Amniotic epithelial cell (primary cell): ENCODE measurements at places on chromosomes 7 and 10.

GRCh38 chr10:130425881-130426435 lies 289.8 kb downstream of the GLRX3 start:
- DNase-seq = no peak

DNA sequence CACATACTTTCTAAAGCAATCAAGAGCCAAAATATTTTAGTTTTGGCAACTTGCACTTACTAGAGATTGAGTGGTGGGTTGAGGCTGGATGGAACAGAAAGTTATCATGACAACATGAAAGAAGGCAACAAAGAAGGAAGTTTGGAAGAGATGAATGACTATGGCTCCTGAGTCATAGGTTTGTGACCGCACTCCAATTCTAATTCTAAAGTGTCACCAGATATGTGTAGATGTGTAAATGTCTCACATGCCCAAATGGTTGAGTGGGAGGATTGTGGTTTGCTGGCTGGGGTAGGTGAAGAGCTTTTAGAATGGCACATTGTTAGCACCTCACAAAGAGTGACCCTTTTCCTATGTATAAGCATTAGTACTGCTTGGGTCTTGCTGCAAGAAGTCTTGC lies 20.2 kb downstream of the TAS2R16 start:
- DNase-seq = no peak

DNA sequence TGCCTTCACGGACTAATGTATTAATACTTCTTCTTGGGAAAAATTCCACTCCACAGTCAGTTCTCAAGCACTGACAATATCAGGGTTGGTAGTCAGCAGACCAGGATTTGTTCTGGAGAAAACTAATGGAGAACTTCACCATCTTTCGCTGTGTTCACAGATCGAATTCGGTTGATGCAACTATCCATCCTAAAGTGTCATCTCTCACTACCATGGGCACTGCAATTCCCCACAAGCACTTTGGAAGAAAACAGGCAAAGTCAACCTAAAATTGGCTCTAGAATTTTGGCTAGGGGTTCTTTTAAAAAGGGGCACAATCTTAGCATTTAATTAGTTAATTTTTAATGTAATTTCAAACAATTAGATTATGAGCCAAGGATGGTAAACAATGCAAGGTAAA lies 164.4 kb downstream of the HGF start:
- no peak for DNase-seq

DNA sequence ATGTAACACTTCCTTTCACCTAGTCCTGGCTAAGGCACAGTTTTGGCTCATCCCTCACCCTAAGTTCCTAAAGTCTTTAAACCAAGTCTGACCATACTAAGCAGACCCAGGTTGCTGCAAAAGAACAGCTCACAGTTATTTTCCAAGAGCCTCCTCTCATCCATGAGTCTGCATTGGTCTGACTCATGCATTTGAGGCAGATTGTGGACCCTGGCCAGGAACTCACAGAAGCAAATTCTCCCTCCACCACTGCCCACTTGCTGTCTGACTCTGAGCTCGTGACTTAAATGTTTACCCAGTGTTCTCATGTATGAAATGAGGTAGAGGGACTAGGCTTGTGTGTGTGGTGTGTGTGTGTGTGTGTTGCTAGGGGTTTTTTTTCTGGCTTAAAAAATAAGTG lies 1272.8 kb downstream of the TYW1 start:
- DNase-seq = no peak

DNA sequence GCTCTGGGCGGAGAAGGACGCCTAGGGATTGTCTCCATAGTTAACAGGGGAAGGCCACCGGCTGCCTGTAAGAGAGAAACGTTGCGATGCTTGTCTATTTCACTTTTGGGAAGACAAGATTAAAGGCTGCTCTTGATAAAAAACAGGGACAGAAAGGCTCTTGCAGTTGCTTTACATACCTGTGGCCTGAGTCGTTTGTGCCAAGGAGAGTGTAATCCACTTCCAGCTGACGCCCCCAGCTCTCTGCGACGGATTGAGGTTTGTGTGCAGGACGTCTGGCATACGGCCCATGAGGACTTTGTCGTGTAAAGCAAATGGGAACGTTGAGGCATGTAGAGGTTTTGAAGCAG lies 1.1 kb downstream of the MAP3K8 start:
- peak; percentile 67 for DNase-seq

- no peak for DNase-seq
Measured at GRCh38 chr7:89129600-89130375, 334.3 kb upstream of the TEX47 start.

DNA sequence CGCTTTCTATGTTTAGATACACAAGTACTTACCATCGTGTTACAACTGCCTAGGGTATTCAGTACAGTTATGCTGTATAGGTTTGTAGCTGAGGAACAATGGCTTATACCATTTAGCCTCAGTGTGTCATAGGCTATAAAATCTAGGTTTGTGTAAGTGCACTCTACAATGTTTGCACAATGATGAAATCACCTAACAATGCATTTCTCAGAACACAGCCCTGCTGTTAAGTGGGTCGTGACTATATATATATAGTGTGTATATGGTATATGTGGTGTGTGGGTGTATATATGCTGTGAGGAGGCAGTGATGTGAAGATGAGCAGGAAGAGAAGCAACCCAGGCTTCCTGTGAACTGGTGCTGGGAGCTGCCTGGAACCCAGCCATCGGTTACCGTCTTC lies 65.6 kb upstream of the MKI67 start:
- no peak for DNase-seq

DNA sequence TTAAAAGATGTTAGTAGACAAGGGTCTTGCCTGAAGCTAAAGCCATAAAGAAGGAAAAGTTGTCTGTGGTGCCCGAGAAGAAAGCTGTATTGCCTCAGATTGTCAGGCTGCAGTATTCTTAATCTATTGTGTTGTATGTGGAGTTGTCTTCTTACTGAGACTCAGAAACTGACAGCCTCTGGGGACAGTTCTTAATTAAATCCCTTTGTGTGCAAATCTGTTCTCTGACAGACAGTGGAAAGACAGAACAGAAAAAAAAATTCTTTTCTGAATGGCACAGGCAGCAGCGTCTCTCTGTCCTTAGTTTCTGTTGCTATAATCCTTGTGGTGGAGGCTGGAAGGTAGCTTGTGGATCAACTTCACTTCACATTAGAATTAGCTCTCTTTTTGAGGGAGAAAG lies 16.8 kb downstream of the VWC2 start:
- DNase-seq = no peak

GRCh38 chr10:126170371-126170770 lies 217.9 kb downstream of the ADAM12 start:
- DNase-seq = no peak
